Uterine smooth muscle cell (primary cell): ENCODE measurements at places on chromosomes 4 and X. TPM values are rescaled to one million over a fixed set of nuclear protein-coding genes. Genes with fewer than 3 reads are reported as not detected.

SLC25A6 gene
- 163 and 166 TPM in 2 replicates for total RNA-seq

MAGEA1 gene
- total RNA-seq, result not detected in 2 replicates

TMEM255A gene
- not detected in 2 replicates for total RNA-seq

GATA1 gene
- total RNA-seq, result not detected in 2 replicates

NPY1R gene
- under 0.01 TPM in 2 replicates for total RNA-seq
